Stimulated activated CD4-positive, alpha-beta T cell treated with anti-CD3 and anti-CD28 coated beads, Interleukin-15, amount 100 ng/mL, for 48 hours (primary cell): ENCODE measurements at places on chromosomes 1 and 21.
A peak's percentile ranks its signal among the peaks of the same experiment; 100 is the strongest.

DNA sequence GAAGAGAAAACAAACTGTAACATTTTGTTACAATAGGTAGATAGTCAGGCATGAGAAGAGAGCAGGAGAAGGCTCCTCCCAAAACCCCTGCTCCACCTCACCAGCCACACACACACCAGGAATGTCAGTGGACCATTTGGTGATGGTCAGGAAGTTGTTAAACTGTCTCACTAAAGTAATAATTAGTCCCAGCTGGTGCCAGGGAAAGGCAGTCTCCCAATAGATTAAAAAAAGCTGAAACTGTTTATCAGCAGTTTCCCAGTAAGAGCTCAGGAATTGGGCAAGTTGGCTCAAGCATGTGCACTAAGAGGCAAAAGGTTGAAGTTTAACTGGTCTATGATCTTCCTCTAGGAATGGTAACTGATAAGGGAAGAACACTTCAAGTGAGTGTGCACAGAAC is 249.6 kb downstream of the COL11A1 start:
- DNase-seq: no peak

DNA sequence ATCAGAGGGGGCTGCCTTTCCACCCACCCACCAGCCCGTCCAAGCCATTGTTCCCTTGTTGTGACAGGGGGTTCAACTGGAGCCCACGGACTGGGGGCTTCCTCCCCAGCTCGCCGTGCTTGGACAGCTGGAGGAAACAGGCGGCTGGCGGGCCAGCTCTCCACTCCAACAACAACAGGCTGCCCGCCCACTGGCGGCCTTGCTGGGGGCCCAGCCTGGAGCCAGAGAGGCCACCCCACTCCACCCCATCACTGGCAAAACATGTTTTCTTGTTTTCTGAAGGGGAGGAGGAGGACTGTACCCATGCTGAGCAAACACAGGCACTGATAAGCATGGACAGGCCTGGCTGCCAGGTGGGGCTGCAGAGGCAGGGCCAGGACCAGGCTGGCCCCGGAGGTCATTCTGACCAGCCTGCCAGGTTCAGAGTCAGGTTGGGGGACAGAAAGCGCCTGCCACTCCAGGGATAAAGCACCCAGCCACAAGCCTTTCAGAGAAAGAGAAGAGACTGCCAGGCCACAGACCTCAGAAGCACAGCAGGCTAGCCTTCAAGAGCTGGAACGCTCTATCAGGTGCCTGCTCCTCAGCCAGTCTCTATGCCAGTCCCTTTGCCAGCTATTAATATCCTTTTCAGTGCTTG is 32.8 kb downstream of the GJA4 start:
- no peak for DNase-seq

DNA sequence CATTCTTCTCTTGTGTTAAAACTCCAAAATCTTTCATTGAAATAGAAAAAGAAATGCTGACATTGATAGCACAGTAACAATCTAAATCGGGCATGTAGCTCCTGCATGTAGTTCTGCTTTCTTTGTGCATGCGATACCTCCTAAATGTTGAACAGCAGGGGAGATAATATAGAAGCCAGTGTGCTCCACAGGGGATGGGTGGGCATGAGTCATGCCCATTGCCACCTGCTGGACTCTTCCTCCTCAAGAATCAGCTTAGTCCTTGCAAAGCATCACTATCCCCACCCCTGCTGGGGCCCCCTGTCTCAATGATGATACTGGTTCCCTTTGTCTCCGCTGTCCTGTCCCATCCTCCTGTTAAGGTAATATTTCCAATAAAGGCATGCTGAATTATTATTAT is 203.0 kb downstream of the RWDD3 start:
- no peak for DNase-seq

GRCh38 chr1:216410026-216410425 is 13.2 kb downstream of the USH2A start:
- DNase-seq: no peak

GRCh38 chr1:223176437-223176836 is 33.4 kb upstream of the TLR5 start:
- no peak for DNase-seq

DNA sequence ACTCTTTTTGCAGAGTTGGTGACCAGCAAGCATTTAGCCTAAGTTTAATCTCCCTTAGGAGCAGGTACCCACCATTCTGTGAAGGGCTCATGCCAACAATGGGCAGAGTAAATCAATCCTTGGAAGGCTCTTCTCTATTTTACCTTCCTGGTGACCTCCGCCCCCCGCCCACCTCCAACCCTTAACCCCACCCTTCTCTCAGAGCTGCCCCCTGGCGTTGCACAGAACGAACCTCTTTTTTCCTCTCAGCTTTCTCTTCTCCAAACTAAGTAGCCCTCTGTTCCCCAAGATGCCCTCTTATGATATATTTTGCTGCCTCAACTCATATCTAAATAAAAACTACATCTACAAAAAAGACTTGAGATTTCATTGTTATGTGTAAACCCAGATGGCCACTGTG is 186.8 kb downstream of the SEC16B start:
- DNase-seq: no peak

GRCh38 chr1:10594595-10595223 is 120.0 kb downstream of the PEX14 start:
- no peak for DNase-seq

GRCh38 chr1:221141606-221142285 is 262.5 kb downstream of the HLX start:
- DNase-seq: no peak

DNA sequence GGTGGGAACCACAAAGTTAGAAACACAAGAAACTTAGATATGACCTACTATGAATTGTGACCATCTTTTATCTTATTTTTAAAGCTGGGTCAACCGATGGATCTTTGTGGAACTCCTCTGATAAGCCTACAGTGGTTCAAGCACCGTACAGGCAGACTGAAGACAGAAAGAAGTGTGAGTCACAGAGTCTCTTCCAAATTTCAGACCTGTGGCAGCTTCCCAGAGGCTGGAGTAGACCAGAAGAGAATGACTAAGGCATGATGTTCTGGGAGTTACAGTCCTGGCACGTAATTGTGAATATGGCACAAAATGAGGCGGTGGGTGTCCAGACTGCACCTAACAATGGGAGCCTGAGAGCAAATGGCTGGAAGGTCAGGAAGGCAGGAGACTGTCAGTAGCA is 70.0 kb downstream of the LMO4 start:
- no peak for DNase-seq

- DNase-seq: peak; percentile 10
These were observed 41.0 kb upstream of the HAO2 start for GRCh38 chr1:119327450-119328155.

DNA sequence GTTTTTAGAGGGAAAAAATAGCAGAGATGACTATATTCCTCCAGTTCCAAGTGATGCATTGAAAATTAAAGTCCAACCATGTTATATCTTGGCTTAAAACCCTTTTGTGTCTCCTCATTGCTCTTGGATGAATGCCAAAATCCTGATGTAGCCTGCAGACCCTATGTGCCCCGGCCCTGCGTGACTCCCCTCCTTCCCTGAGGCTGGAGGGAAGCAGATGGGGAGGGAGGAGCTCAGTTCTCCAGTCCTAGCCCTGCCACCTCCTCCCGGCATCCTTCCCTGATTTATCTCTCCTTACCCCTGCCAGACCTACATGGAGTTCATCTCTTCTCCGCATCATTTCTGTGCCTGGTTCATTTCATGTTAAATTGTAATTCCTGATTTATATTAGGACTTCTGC is 397.4 kb downstream of the PTPRU start:
- DNase-seq: no peak

- no peak for DNase-seq
These were observed 81.0 kb downstream of the PLPPR5 start for GRCh38 chr1:98923667-98924066.

DNA sequence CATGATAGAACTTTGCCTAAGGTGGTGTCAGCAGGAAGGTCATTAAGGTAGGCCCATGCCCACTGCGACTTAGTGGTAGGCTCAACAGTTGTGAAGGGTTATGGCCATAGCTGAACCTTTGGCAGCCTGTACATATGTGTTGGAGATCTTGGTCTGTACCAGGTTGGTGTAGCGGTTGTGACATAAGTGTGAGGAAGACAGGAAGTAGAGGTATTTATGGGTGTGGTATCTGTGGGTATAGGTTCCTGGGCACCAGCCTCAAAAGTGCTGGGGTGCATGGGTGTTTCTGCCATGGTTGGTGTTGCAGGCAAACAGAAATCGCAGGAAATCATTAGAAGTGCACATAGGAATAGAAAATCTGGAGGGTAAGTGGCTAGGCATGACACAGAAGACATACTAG is 18.6 kb upstream of the LRIF1 start:
- no peak for DNase-seq

DNA sequence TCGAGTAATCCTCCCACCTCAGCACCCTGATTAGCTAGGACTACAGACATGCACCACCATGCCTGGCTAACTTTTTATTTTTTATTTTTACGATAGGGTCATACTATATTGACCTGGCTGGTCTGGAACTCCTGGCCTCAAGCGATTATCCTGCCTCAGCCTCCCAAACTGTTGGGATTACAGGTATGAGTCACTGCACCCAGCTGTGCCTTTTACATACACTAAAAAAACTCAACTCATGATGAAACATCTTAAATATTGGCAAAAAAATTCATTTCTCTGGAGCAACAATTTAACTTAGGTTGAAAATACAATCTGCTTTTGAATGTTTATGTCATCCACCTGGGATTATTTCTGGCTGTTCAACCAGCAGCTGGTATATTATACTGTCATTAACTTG is 598.3 kb upstream of the ZP4 start:
- no peak for DNase-seq

GRCh38 chr21:42580793-42581321 is 67.2 kb downstream of the SLC37A1 start:
- DNase-seq: no peak

- DNase-seq: no peak
These were observed 112.3 kb upstream of the NFIA start for GRCh38 chr1:60969971-60970509.

- no peak for DNase-seq
These were observed 79.7 kb downstream of the RUNX3 start for GRCh38 chr1:24850328-24850920.

DNA sequence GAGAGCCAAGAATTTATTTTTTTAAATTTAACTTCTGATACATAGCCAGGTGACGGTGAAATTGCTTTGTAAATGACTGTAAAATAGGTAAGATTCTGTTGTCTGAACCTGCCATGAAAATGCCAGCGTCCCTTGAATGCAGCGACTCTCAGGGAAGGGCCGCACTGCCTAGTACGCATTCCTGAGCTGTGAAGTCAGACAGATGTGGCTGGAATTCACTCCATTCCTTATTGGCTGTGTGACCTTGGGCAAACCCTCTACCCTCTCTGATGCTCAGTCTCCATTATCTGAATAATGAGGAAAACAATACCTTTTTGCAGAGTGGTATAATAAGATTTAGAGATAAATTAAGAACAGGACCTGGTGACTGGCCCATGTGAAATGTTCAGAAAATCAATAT is 167.1 kb upstream of the DAB1 start:
- no peak for DNase-seq

- DNase-seq: no peak
These were observed 14.5 kb downstream of the GNG12 start for GRCh38 chr1:67818725-67819301.

DNA sequence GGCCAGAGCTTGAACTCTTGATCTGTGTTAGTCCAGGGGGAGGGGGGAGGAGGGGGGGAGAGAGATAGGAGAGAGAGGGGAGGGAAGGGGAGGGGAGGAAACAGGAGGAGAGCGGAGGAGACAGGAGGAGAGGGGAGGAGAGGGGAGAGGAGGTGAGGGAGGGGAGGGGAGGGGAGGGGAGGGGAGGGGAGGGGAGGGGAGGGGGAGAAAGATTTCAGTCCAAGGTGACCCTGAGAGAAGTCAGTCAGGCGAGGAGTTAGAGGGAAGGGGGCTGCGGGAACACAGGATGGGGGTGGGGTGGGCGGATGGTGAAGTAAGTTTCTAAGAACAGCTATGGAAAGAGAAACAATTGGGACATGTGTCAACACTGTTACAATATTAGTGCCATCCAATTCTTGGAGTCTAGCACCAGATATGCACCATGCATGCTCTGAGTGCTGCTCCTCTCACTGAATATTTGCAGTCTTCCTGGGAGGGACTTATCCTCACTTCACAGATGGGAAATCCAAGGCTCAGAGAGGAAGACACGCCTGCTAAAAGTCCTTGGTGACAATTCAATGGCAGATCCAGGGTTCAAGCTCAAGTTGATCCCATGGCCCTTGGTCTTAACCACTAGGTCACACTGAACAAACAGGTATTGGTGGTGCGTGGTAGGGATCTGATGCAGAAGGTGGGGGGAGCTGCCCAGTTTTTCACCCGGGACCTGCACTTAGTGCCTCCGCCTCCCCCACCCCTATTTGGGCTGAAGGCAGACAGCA is 42.5 kb upstream of the ECE1 start:
- no peak for DNase-seq

GRCh38 chr1:204350312-204350711 is 9.4 kb downstream of the PLEKHA6 start:
- no peak for DNase-seq

GRCh38 chr1:203638103-203638475 is 11.5 kb downstream of the ATP2B4 start:
- no peak for DNase-seq

DNA sequence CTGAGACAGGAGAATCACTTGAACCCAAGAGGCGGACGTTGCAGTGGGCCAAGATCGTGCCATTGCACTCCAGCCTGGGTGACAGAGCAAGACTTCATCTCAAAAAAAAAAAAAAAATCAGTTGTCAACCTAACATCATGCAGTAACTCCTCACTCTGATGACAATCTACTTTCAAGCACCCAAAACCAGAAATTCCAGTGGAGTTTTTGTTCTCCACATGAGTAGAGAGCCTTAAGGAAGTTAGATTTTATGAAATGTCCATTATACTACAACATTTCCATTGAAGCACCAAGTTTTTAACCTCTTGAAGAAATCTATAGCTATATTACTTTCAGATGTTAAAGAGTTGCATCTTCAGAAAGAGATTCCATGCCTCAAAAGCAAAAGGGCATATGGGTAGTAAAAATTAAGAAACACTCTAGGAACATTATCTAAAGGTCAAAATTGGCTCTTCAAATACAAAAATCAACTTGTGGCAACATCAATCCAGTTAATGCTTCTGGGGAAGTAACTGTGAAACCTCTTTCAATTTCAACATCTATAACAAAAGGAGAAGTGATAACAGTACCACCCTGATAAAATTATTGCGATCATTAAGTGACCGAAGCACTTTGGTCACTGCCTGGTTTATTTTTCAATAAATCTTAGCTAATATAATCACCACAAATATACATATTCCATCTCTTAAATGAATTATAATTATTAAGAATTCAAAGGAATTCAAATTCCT is 7.7 kb downstream of the LPGAT1 start:
- no peak for DNase-seq

DNA sequence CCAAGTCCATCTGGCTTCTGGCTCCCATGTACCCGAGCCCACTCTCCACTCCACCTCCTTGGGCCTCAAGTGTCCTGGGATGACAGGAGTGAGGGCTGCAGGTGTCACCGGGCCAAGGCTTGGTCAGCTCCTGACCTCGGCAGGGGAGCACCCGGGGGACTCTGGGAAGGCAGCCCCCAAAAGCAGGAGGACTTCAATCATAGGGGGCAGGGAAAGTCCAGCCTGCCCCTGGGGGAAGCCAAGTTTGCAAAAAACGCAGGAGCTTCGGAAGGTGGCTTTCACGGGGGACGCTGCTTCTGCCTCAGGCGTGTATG is 56.8 kb downstream of the KCNAB2 start:
- DNase-seq: no peak
